ENCODE measurements at places on chromosomes 4 and X.

DNA sequence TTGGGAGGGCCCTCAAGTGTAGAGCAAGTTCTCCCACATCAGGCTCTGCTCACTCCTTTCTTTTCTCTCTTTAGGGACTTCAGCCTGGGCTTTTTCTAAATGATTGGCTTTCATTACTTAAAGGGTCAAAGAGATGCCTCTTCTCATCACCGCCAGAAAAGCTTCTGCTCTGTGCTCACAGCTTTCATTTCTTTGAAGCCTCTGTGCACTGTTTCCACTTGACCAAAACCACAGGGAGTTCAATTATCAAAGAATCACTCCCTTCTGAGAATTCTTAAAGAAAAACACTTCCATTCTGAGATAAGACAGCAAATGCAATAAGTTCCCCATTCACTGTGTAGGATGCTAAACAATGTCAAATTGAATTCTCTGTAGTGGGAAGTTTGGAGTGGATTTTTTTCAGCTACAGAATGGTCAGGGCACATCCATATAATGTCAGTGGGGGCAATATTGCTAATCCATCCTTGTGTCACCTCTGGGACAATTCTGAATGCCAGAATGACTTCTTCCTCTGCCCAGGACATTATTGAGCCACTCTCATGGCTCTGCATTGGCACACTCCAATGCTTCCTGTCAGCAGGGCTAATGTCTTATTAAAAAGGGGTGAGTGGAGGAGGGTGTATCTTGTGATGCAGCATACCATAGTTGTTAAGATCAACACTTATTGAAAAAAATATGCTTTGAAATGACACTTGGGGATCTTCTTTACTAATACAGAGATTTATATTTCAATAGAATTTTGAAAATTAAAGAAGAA, 217.6 kb downstream of the SNCA start:
- no peak for DNase-seq

DNA sequence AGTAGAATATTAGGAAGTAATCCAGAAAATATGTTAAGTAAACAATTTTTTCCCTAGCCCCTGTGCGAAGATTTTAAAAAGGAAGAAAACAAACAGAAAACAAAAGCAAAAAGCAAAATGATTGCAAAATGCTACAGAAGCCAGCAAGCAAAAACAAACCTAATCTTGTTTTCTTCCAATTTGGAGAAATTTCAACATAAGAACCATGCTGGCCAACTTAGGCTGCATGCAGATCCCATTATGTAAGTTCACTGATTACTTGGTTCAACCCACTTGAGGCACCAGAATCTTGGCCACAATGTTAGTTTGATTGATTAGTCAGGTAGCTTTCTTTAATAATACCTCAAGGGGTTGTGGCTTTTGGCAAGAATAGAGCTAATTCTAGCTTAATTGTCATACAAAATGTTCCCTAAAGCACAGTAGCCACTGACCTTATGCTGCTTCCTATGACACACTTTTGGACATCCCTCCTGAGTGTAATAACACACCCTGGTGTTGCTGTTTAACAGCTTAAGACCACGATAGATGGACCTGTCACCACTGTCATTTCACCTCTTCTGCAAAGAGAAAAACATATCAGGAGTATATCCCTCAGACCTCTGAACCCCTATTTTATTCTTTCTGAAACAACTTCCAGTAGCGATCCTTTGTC, 2342.1 kb downstream of the PCDH7 start:
- no peak for DNase-seq

DNA sequence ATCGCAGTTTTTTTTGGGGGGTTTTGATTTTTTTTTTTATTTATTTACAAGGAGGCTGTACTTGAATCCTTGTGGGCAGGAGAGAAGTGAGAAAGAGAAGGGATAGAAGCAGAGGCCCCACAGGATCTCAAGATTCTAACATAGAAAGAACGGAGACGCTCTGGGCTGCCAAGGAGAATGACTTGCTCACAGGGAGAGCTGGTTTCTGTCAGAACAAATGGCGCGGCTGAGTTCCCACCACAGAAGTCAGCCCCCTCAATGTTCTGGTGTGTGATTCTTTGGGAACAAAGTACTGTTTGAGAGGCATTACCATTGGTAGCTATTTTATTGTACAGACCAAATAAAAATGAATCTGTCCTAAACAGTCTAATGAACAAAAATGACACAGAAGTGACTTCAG, 80.6 kb downstream of the ATXN3L start:
- no peak for DNase-seq

DNA sequence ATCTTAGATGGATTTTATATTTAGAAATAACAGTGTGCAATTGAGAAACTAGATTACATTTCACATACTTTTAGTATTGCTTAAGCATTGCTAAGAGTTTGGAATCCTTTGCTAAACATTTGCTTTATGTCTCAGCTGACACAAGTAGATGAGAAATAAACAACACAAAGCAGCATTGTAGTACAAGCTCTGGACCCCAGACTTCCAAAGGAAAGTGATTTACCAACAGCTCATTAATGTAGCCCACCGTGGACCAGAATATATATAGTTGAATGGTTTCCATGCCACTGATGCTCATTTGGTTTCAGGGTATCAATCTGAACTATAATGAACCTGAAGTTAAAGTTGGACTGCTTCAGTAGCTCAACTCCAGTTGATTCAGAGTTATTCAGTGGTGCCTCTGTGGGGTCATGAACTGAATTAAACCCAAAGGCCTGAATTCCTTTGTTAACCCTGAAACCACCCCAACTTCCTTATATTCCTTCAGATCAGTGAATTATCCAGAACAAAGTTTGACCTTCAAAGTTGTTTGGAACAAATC, 132.1 kb upstream of the NEIL3 start:
- DNase-seq, result no peak
